ENCODE measurements at places on chromosomes 5 and 9.

GRCh38 chr5:99005506-99005905, 76.7 kb upstream of the CHD1 start:
- no peak for DNase-seq

DNA sequence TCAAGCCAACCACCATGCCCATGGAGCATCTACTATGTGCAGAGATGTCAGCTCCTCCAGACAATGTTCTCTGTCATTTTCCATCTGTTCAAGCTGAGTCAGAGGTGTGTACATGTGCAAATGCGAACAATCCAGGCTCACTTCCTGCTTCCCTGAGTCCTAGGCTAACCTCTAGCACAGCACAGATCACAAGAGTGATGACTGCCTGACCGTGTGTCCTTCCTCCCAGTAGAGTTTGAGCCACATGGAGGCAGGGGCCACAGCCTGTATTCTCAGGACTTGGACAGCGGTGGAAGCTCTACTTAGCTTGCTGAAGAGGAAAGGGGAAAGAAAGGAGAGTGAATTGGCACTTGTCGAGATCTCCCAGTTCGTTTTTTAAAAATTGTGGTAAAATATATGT, 87.2 kb downstream of the KCNIP1 start:
- no peak for DNase-seq

- DNase-seq, result no peak
These were observed 14.9 kb upstream of the LRRC14B start for GRCh38 chr5:176296-176823.

- no peak for DNase-seq
These were observed 185.7 kb downstream of the ESM1 start for GRCh38 chr5:54799645-54800044.

DNA sequence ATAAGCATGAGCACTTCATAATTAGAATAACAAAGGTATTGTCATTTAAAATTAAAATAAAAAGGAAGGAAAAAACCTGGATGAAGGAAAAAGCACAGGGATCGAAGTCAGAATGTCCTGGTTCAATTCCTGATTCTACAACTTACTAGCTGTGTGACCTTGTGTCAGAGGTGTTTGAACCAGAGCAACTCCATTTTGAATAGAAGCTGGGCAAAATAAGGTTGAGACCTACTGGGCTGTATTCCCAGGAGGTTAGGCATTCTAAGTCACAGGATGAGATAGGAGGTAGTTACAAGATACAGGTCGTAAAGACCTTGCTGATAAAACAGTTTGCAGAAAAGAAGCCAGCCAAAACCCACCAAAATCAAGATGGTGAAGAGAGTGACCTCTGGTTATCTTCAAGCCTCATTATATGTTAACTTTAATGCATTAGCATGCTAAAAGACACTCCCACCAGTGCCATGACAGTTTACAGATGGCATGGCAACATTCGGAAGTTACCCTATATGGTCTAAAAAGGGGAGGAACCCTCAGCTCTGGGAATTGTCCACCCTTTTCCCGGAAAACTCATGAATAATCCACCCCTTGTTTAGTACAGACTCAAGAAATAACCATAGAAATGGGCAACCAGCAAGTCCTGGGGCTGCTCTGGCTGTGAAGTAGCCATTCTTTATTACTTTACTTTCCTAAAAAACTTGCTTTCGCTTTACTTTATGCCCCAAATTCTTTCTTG, 412.7 kb downstream of the PIK3R1 start:
- no peak for DNase-seq

DNA sequence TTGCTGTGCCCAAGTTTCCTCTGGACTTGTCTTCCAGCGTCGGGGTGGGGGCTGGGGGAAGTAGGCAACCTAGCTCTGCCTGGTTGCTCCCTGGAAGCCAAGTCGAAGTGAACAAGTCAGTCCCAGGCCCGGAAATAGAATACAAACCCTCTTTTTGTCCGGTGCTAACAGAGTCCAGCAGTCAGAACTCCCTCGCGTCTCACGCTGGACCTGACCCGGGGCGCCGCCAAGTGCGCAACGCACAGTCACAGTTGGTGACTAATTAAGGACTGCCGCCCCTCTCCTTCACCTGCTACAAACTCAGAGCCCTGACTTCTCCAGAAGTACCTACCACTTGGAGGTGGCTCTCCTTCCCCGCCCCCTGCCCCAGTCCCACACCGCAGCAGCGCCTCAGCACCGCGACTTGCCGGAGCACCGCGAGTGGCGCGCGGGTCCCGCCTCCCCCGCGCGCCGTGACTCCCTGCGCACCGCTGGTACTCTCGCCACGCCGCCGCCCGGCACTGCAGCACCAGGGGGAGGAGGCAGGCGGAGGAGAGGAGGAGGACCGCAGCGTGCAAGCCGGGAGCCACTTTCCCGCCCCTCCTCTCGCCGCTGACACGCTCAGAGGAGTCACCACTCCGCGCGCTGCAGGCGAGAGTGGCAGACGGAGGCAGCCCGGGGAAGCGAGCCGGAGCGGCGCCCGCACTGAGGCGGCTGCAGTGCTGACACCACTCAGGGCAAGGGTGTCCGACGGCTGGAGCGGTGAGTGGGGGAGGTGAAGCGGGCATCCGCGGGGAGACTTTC, at the start of gene SV2C:
SV2C (plus strand) TSS at position 612 of the 783 bp plus-strand sequence. CDS start 48,368 bp downstream, outside the sequence.
- no peak for DNase-seq

- no peak for DNase-seq
These were observed 99.7 kb downstream of the PCSK5 start for GRCh38 chr9:75990156-75990555.

GRCh38 chr5:165622864-165623536, 2117.6 kb downstream of the MAT2B start:
- DNase-seq, result no peak

DNA sequence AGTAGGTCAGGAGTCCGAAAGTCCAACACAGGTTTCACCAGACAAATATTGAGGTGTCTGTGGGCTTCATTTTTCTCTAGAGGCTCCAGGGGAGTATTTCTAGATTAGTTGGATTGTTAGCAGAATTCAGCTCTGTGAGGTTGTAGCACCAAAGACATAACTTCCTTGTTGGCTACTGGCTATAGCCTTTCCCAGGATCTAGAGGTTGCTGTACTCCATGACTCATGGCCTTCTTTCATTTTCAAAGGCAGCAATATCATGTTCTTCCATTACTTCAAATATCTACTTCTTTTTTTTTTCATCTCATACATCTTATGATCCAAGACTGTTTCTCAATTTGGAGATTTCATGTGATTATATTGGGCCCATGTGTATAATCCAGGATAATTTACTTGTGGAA, 404.0 kb upstream of the FAM174A start:
- DNase-seq, result no peak

GRCh38 chr9:111034170-111034897, 3.9 kb downstream of the LPAR1 start:
- DNase-seq, result no peak

DNA sequence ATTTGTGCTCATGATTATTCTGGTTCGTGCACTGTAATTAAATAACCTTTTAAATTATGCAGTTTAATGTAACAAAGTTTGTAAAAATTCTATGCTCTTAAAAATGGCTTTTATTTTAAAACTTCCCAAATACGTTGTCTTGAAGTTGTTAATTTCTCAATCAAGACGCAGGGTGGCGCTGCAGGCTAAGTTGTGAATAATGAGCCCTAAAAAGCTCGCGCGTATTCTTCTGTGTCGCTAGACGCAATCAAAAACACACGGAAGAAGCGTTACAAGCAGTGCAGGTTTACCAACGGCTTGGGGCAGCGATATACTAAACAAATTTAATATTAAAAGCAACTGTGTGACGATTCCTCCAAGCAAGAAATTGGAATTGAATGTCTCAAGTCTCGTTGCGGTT, at the start of gene PCDHB4:
PCDHB4 (plus strand) TSS at position 256 of the 400 bp plus-strand sequence. CDS start 181 bp downstream, outside the sequence.
- no peak for DNase-seq

DNA sequence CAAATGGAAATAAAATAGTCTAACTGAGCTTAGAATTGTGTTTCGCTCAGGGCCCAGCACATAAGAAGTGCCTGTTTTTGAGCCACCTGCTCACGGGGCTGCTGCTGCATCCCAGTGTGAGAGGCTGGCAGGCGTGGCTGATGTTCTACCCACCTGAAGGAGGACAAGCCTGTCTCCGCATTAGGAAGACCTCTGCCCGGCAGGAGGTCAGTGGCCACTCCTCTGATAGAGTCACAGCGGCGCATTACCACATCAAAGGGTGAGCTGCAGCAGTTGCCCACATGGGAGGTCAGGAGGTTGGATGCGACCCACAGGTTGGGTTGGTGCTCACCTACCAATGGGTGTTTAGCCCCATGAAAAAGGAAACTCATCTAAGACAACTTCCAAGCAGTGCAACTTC, 3.7 kb upstream of the SLC6A7 start:
- no peak for DNase-seq

DNA sequence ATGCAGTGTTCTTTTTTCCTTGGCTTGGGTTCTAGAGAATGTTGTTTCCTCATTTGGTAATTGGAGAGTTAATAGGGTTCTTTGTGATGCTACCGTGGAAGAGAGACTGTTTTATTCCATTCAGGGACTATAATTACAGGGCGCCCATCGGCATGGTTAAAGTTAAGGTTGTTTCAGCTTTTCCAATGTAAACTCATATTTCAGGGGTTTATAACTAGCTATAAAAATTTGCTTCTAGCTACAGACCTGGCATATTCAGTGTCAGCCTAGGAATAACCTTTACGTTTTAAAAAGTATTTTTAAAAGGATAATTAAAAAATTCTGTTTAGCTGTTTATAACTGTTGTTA, 99.1 kb downstream of the AOPEP start:
- DNase-seq, result no peak

- no peak for DNase-seq
These were observed 257.7 kb downstream of the MCTP1 start for GRCh38 chr5:95027151-95027721.

GRCh38 chr5:95148453-95148852, 136.4 kb downstream of the MCTP1 start:
- DNase-seq, result no peak

GRCh38 chr9:122036408-122036807, 56.7 kb downstream of the TTLL11 start:
- DNase-seq, result no peak

- DNase-seq, result no peak
These were observed 317.3 kb upstream of the PDE4D start for GRCh38 chr5:60210810-60211209.

- no peak for DNase-seq
These were observed 48.9 kb downstream of the TENT4A start for GRCh38 chr5:6762116-6762515.

GRCh38 chr9:105187781-105188180, 56.7 kb upstream of the SLC44A1 start:
- DNase-seq, result no peak

DNA sequence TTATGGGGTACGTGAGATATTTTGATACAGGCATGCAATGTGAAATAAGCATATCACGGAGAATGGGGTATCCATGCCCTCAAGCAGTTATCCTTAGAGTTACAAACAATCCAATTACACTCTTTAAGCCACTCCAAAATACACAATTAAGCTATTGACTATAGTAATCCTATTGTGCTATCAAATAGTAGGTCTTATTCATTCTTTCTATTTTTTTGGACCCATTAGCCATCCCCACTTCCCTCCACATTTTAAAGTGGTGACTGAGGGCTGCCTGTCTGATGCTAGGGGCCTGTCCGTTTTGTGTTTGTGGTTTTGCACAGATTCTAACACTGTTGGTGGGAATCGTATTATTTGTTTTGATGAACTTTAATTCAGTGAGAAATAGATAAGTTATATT, 129.7 kb upstream of the DHFR start:
- DNase-seq, result no peak

DNA sequence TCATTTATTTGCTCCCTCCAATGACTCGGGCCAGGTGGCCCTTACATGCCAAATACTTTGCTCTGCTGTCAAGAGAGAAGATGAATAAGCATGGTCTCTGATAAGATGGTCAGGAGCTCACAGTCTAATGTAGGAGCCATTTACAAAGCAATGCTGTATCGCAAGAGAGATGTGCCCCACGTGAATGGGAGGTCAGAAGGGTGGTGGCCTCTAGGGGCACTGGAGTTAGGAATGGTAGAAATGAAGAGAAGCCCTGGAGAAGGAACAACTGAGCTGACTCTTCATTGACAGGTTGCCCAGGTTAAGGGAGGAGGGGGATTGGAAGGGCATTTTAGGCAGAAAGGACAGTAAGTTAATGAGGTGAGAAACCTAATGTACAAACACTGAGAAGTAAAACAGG, 286.5 kb downstream of the KCTD16 start:
- no peak for DNase-seq

- DNase-seq, result no peak
These were observed 14.1 kb downstream of the EXD3 start for GRCh38 chr9:137408651-137409405.

DNA sequence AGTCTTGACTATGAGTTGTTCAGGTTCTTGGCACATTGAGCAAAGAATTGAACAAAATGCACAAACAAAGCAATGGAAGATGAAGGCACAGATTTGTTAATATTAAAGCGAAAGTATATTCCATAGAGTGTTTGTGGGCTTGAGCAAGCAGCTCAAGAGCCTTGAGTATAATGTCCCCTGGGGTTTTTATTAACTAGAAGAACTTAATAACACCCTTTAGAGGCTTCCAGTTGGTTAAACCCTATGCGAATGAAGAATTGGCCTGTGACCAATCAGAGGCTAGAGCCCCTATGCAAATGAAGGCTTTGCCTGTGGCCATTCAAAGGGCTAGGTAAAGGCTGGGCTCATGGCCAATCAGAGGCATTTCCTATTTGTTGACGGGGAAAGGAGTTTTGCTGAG, 135.3 kb upstream of the IL12B start:
- DNase-seq, result no peak

- no peak for DNase-seq
These were observed 6.0 kb upstream of the PLAC8L1 start for GRCh38 chr5:146111409-146111808.

DNA sequence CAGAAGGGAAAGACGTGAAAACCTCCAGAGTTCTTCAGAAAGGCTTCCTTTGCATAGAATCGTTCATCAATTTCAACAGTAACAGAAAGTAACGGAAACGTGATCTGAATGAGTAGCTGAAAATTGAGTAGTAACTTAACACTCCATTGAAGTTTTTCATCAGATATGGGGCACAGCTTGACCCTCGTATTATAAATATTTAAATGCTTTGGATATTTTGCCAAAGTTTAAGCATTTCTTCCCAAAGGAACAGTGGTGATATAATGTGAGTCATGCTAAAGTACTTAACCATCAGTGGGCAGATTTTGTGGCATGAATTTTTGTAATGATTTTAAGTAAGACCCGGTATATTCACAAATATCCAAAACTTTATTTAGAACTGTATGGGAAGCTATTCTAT, 67.4 kb upstream of the ADAMTS19 start:
- no peak for DNase-seq

- DNase-seq, result no peak
These were observed 467 bp downstream of the CNOT6 start for GRCh38 chr5:180494510-180495181.

- no peak for DNase-seq
These were observed 966.0 kb upstream of the COX7C start for GRCh38 chr5:85651731-85652130.

GRCh38 chr5:128427921-128428320, 110.1 kb downstream of the FBN2 start:
- DNase-seq, result no peak

GRCh38 chr9:34124926-34125325, 1.6 kb downstream of the DCAF12 start:
- DNase-seq, result no peak
